H1 (cell line): ENCODE measurements at places on chromosomes 1 and 21. TPM values are rescaled to one million over a fixed set of nuclear protein-coding genes. Genes with fewer than 3 reads are reported as not detected.

Gene SIM2
- 0.26 and 0.34 TPM in 2 replicates for total RNA-seq

Gene DNAJC28
- total RNA-seq, result 4.2 and 4.3 TPM in 2 replicates

- H3K36me3 ChIP-seq, result no peaks in the 10 kb centered on the region
- no peak for DNase-seq
- H3K27ac ChIP-seq, result peak overlapping the region; percentile 78
- no peaks in the 10 kb centered on the region for H3K27me3 ChIP-seq
Measured at GRCh38 chr1:235669277-235669676, 19.7 kb upstream of the GNG4 start.

Gene WNT2B
- 0.90 and 2.0 TPM in 2 replicates for total RNA-seq

GRCh38 chr1:156439036-156439776, 61.4 kb downstream of the MEF2D start:
- H3K4me3 ChIP-seq, result peak overlapping the region; percentile 46
- H3K4me1 ChIP-seq, result peaks cover 26% of the 10 kb centered on the region
- no peak for DNase-seq
- peaks cover 99% of the 10 kb centered on the region for H3K27me3 ChIP-seq

Gene CELA3A
- not detected in 2 replicates for total RNA-seq

DNA sequence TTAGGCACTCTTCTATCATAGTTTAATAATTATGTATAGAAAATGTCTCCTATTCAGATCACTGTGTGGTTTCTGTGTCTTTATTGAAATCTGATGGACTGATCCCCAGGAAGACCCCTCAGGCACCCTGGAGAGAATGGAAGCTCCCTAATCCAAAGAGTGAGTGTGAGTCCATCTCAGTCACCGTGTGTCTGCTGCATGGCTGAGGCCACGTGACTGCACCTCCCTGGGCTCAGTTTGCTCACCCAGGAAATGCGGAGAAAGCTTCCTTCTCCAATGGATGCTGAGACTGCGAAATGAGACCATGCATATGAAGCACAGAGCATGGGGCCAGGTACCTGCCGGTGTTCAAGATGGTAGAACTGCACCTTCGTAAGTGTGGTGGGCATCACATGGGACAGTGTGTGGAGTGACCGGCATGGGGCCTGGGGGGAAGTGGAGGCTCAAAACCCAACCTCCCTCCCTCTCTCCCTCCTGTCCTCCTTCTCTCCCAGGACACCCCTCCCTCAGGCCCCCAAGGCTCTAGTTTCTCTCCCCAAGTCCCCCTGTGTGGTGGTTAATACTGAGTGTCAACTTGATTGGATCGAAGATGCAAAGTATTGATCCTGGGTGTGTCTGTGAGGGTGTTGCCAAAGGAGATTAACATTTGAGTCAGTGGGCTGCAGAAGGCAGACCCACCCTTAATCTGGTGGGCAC, 557.5 kb downstream of the PTPRU start:
- H3K4me3 ChIP-seq, result no peak overlapping the region
- no peaks in the 10 kb centered on the region for H3K4me1 ChIP-seq
- H3K27me3 ChIP-seq, result no peaks in the 10 kb centered on the region
- no peak for DNase-seq
- H3K27ac ChIP-seq, result no peak overlapping the region

DNA sequence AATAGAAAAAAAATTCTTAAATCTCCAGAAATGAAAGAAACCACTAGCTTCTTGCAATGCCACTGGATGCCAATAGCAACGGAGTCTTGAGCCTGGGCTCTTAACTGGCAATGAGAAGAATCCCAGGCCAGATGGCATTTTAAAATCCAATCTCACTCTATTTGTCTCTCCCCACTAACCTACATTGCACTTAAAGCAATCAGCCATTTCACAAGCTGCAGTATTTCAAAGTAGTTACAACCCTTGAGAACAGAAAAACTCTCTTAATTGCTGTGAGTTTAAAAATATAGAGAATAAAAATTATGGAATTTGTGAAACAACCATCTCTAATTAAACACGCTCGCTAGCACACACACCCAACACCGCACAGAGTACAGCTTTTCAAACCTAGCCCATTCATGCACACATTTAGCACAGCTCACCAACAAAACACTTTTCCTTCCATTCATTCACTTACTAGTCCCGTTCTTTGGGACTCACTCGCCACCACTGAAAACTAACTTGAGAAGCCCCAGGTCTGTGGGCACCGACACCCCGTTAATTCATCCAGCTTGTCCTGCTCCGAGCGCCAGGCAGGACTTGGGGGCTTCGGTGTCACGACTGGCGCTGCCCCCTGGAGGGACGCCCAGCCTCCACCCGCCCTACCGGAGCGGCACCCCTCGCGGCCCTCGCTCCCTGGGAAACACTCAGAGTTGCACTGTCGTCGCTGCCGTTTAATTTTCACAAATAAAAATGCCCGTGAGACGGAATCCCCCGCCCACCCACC, 1.0 kb downstream of the DDAH1 start:
- no peak for DNase-seq
- H3K27ac ChIP-seq, result no peak overlapping the region
- no peaks in the 10 kb centered on the region; the same call in 1 of the 2 replicates for H3K4me1 ChIP-seq
- no peaks in the 10 kb centered on the region for H3K36me3 ChIP-seq
- H3K4me3 ChIP-seq, result peak overlapping the region; percentile 87

Gene SIK1
- total RNA-seq, result 5.5 and 6.7 TPM in 2 replicates

DNA sequence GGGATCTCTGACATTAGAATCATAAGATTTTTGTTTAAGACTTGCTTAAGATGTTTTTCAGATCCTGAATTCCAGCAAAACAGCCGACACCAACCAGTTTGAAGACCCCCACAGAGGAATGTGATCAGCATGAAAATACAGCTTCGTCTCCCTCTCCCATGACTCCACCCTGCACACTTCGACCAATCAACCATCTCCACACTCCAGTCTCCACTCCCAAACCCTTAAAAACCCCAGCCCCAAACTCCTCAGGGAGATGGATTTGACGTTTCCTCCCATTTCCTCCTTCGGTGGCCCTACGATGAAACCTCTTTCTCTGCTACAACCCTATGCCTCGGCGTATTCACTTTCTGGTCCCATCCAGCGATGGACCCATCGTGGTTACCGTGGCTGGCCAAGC, 30.1 kb upstream of the KIF26B start:
- no peak overlapping the region for H3K4me3 ChIP-seq
- no peaks in the 10 kb centered on the region for H3K27me3 ChIP-seq
- no peak for DNase-seq
- no peaks in the 10 kb centered on the region for H3K4me1 ChIP-seq
- H3K27ac ChIP-seq, result no peak overlapping the region

DNA sequence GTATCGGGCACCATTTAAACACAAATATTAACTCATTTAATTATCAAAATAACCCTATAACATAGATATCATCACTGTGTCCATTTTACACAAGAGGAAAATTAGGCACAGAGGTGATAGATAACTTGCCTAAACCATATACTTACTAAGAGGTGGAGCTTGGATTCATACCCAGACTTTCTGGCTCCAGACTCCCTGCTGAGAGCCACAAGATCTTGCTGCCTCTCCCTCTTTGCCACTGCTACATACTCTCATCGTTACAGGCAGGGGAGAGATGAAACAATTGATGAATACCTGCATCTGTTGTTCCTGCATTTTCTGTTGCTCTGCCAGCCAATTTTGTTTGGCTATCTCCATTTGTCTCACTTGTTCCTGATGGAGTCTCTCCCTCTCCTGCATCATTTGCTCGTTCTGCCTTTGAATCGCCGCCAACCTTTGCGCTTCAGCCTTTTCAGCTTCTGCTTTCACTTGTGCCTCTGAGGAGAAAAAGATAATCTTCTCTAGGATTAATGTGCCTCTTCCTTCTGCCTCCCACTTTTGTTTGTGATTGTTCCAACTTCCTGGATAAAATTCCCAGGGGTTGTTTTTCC, 10.6 kb downstream of the GBP5 start:
- no peak overlapping the region for H3K4me3 ChIP-seq
- no peak for DNase-seq
- H3K27ac ChIP-seq, result 0 out of 2 replicates have a peak overlapping the region, but pooled peaks have one; percentile 9
- no peaks in the 10 kb centered on the region for H3K27me3 ChIP-seq
- H3K4me1 ChIP-seq, result no peaks in the 10 kb centered on the region

- H3K27ac ChIP-seq, result no peak overlapping the region
- H3K4me1 ChIP-seq, result no peaks in the 10 kb centered on the region; the same call in 1 of the 2 replicates
- no peaks in the 10 kb centered on the region for H3K27me3 ChIP-seq
- no peak overlapping the region for H3K4me3 ChIP-seq
- H3K36me3 ChIP-seq, result no peaks in the 10 kb centered on the region
Measured at GRCh38 chr1:9449110-9449627, 90.1 kb upstream of the SLC25A33 start.
